ENCODE measurements at places on chromosomes 5 and 9.

GRCh38 chr9:34992376-34992951, 2.9 kb downstream of the DNAJB5 start:
- DNase-seq = peak; percentile 85

DNA sequence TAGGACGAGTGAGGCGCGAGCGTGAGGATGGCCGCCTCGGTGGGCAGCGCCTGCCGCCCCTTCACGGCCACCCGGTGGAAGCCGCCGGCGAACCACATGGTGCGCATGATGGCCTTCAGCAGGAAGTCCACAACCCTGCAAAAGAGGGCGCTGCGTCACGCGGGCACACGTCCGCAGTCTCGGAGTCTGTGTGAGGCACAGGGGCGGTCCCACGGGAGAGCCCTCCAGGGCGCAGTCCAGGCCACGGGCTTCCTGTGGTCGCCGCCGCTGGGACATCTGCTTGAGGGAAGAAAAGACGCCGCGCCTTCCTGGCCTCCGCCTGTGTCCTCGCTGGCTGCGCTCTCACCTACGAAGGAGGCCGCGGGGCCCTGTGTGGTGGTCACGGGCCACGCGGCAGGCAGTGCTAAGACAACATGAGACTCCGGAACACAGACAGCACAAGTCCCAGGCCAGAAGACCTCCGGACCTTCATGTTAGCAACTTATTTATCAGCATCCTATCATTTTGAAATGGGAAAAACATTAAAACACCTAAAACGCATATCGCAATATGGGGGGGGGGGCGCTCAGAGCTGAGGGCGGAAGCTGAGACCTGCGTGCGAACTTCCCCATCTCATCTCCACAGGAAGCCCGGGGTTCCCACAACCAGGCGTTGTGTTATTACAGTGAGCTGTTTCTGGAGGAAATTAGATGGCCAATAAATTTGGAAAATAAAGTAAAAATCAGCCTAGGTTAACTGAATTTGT, 28.8 kb downstream of the LPCAT1 start:
- no peak for DNase-seq

GRCh38 chr5:63131626-63132285, 553.1 kb downstream of the LRRC70 start:
- no peak for DNase-seq

DNA sequence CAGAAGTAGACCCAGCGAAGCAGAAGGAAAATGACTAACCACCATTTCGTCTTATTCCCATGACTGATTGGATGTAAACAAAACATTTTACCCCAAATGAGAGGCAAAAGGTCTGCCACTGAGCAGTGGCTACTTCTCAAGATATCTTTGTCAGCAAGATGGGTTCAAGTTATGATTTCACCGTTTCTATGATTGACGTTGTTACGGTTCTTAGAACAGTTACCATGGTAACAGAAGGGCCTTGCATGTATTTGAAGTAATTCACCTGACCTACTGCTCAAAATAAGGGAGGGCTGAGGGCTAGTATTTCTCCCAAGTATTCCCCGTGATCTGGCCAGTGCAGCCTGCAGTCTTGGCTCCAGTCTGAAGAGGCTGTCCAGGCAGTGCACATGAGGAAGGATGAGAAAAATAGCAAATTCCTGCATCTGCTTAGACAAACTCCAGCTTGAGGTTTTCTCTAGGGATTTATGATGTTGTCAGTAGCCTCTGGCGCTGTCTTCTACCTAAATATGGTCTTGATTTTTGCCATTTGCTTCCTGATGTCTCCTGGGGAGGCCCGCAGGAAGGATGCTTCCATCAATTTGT, 372.7 kb downstream of the TMEM38B start:
- DNase-seq = no peak

DNA sequence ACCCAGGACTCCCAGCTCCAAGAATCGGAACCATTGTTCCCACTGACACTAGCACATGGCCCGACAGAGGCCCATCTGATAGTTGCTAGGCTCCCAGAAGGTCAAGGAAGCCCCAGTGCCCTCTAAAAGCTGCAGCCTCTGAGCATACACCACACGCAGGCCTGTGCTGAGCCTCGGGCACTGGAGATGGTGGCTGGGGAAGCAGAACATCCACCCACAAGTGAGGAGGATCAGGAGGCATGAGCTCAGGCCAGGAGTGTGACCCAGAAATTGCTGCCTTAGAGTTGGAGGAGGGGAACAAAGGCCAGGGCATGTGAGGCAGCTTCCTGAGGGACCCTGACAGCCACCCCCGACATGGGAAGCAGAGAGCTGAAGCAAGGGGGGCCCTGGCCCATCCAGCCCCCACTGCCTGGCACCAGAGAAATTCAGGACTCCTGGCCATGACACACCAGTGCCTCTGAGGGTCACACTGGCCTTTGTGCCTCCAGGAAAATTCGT, 21.4 kb downstream of the IPPK start:
- DNase-seq = peak; percentile 36

DNA sequence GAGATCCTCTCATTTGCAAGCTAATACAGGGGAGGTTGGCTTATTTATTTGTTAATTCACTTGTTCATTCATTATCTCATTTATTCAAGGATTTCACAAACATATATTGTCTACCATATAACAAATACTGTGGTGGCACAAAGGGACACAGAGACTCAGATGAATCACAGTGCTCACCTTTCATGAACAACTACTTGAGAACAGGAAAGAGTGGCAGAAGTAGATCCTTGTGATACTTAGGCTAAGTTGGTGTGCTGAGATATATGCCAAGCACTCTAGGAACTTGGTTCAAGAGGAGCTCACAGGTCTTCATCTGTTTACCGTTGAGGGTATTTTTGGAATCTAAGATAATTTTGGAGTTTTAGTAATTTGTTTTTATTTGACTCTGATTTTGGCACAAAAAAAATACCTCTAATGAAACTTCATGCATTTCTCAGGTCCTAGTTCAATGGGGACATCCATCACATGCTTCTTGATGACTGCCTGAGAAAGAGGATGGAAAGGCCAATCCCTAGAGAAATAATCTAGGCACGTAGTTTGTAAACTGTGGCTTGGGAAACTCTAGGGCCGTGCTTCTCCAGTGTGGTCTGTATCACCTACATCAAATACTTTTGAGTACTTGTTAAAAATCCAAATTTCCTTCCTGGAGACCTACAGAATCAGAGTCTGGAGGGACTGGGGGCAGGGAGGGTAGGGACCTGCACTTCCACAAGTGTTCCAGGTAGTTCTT, 113.3 kb downstream of the OSTF1 start:
- DNase-seq = no peak

All from activated effector memory CD4-positive, alpha-beta T cell treated with anti-CD3 and anti-CD28 coated beads, Interleukin-2, amount 50 U/mL, for 16 hours (primary cell).